Suprapubic skin (tissue), 4 donors: ENCODE measurements at places on chromosomes 13 and 19. TPM values are rescaled to one million over a fixed set of nuclear protein-coding genes. Genes with fewer than 3 reads are reported as not detected.

MICU2 gene
- total RNA-seq: 83.3 TPM

SGCG gene
- total RNA-seq: 1.0 TPM

PRR20C gene
- total RNA-seq: not detected

ZNF677 gene
- total RNA-seq: 24.3 TPM

SBSN gene
- 1,419 TPM for total RNA-seq

GRK1 gene
- not detected for total RNA-seq

ZNF772 gene
- total RNA-seq: 15.0 TPM

ODAD3 gene
- 0.48 TPM for total RNA-seq

LGALS7B gene
- total RNA-seq: 4,362 TPM

ZGLP1 gene
- 1.4 TPM for total RNA-seq

GPR183 gene
- 3.7 TPM for total RNA-seq

SLC25A41 gene
- total RNA-seq: not detected

IL17D gene
- total RNA-seq: 0.40 TPM

TUBB4A gene
- total RNA-seq: 3.3 TPM

MCEMP1 gene
- not detected for total RNA-seq

C19orf67 gene
- total RNA-seq: not detected

APLP1 gene
- 0.64 TPM for total RNA-seq

BCKDHA gene
- 79.5 TPM for total RNA-seq

NMRK2 gene
- total RNA-seq: not detected
